ENCODE measurements at places on chromosomes 16 and 17.
A peak's percentile ranks its signal among the peaks of the same experiment; 100 is the strongest.

- no peak for DNase-seq
Observed at GRCh38 chr17:28124962-28125361, 82.5 kb downstream of the NLK start.

- DNase-seq = no peak
Observed at GRCh38 chr17:27808628-27809027, 8.3 kb upstream of the NOS2 start.

GRCh38 chr16:4218202-4218601, 23.7 kb downstream of the SRL start:
- no peak for DNase-seq

GRCh38 chr17:57628421-57628820, 116.7 kb downstream of the CCDC182 start:
- no peak for DNase-seq

DNA sequence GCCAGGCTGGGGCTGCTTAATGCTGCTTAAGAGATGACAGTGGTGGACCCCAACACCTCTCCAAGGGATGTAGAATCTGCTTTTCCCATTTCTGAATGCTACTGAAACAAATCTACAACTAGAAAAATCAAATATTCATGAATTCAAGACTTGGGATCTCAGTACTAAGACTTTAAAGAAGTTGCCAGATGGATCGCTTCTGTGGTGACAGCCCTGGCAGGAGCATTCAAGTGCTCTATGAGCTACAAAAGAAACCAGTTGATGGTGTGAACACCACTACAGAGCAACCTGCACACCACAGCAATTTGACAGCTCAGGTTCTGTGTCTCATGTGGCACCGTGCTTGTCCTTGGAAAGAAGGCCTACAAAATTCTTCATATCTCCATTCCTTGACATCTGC, 42.6 kb downstream of the SIAH1 start:
- DNase-seq = no peak

DNA sequence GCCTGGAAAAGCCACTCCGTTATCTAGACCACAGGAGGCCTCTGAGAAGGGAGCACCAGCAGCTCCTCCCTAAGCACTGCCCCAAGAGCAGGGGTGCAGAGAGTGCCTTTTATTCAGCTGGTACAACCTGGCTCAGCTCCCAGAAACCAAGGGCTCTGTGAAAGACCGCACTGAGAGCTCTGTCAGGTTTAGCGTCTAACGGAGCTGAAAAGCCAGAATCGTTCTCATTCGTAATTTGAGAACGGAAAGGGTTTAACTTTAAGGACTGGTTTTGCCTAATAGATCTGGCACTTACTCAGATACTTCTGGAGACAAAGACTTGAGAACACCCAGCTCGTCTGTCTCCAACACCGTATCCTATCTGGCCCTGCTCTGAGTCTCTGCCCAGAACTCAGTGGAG, 13.5 kb downstream of the MPG start:
- no peak for DNase-seq

- DNase-seq = no peak
Observed at GRCh38 chr16:5854027-5854426, 756.4 kb upstream of the EEF2KMT start.

GRCh38 chr16:1770328-1771187, 785 bp downstream of the NME3 start:
- peak; percentile 57 for DNase-seq

DNA sequence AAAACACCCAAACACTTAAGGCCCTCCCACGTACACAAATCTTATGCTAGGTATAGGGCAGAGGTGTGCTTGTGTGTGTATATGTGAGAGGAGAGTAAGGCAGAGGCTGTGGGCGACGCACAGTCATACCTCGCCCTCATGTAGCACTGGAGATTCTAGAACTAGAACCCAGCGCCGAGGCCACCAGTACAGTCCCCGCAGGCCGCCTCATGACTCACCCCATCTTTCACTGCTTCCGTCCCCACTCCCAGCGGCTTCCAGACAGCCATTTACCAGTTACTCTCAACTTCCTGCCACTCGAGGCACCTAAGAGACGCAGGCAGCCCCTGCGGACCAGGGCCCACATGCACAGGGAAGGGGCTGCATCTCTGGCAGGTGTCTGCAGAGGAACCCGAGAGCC, 23.2 kb upstream of the CYTH1 start:
- peak; percentile 46 for DNase-seq

- no peak for DNase-seq
Observed at GRCh38 chr16:88309908-88310265, 72.9 kb upstream of the ZNF469 start.

- no peak for DNase-seq
Observed at GRCh38 chr16:66036793-66037715, 329.4 kb upstream of the CDH5 start.

DNA sequence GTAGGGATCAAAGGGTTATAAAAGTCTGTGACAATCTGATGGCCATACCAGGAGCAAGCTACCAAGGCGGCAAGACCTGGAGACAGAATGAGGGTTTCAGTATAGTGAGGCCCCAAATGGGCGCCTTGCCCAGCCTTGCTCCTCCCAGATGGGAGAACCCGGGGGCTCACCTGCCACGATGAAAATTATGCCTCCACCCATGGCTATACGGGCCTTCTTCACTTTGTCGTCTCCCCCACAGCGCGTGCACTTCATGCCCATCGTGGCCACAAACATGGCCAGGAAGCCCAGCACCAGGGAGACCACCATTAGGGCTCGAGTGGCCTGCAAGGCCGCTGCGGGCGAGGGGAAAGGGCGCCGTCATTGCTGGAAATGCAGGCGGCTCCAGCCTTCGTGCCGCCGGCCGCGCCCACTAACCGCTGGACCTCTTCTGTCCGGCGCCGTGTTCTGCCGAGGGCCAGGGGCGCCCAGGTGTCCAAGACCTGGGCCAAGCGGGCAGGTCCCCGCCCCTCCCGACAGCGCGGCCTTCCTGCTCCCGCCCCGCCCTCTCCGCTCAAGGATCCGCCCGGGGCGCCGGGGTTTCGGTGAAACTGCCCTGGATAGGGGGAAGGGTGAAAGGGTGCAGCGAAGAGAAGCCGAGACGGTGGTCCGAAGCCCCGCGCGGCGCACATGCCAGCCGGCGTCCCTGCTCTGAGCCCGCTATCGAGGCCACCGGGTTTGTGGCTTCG, 1.5 kb downstream of the CLDN7 start:
- no peak for DNase-seq

- DNase-seq = no peak
Observed at GRCh38 chr16:59259950-59260319, 525.8 kb upstream of the GOT2 start.

DNA sequence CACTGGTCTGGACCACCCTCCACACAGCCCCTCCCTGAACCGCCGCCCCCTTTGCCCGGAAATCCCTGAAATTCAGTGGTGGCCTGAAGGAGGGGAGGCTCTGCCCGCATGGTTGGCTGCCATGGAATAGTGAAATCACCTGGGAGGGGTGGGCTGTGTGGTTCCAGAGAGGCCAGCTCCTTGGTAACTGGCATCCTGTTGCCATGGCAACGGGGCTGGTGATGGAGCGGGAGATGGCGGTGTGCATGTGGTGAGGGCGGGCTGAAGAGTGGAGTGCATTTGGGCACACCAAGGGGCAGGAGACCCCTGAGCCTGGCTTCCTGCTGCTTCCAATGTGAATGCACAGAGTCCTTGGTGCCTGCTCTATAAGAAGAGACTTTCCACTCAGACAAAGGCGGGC, 2.4 kb downstream of the EFNB3 start:
- DNase-seq = no peak

- DNase-seq = no peak
Observed at GRCh38 chr17:50027881-50028735, 27.8 kb upstream of the ITGA3 start.

- DNase-seq = no peak
Observed at GRCh38 chr17:45906237-45906636, 11.9 kb downstream of the MAPT start.

DNA sequence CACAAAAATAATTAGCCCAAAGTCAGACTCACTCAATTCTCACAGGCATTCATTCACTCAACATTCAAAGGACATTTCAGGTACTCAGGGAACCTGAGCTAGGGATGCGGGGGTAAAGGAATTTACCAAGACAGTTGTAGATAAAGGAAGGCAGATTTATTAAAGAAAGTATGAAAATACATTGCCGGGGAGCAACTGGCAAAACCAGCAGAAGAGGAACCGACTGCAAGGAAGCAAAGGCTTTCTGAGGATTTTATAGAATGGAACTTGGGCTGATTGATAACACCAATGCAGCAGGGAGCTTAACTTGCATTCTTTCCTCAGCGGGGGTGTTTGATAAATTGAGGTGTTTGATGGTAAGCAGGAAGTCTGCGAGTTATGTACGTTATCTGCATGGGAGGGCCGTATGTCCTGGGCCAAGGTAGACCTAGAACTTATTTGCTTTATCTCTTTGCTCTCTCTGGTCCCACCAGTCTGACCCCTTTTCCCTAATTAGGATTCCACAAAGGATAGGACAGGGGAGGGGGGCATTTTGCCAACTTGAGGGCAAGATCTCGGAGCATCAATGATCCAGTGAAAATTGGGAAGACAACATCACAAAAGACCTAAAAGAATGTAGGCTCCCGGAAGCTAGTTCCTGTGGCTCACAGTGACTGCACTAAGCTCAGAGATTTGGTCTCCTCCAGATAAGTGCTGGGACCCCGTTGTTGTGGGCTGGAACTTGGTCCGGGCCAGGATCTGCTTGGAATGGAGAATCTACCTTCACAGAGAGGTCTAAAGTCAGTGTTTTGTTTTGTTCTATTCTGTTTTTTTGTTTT, 5.8 kb upstream of the MT3 start:
- DNase-seq = no peak

DNA sequence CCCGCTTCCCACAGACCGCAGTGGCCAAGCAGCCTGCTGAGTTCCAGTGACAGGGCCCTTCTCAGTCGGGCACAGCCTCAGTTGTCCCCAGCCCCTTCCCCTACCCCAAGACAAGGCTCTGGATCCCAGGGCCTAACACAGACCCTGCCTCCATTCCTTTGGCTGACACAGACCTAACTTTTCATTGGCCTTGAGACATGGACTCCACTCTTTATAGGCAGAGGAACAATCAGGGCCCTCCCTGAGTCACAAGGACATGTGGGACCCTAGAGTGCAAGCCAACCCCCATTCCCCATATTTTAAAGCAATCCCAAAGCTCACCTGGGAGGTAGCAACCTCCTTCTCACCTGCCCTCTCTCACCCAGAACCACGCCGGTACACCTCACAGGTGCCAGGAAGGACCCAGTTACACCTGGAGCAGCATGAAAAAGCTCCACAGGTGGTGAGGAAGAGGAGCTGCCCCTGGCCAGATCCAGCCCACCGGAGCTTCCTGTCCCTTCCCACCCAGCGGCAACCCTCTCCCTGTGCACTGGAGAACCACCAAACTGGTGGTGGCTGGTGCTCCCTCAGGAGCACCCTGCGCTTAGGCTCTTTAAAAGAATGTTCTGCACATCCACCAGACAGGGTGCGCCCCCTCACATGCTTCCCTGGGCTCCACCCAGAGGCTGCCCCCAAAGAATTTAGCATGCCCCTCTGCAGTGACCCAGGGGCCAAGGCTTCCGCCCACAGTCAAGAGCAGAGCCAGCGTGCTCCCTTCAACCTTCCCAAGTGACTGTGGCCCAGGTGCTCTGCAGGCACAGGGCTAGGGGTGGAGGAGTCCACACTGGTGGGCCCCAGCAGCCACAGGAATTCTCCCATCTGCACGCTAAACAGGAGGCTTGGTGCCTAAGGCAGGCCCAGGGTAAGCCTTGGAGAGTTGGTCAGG, 3.4 kb downstream of the MNT start:
- DNase-seq = no peak

- DNase-seq = no peak
Observed at GRCh38 chr17:1686086-1686485, 1.4 kb upstream of the PRPF8 start.

GRCh38 chr17:74715144-74715543, 2.4 kb upstream of the CD300LF start:
- no peak for DNase-seq

- no peak for DNase-seq
Observed at GRCh38 chr16:53465606-53466280, 31.5 kb downstream of the RBL2 start.

DNA sequence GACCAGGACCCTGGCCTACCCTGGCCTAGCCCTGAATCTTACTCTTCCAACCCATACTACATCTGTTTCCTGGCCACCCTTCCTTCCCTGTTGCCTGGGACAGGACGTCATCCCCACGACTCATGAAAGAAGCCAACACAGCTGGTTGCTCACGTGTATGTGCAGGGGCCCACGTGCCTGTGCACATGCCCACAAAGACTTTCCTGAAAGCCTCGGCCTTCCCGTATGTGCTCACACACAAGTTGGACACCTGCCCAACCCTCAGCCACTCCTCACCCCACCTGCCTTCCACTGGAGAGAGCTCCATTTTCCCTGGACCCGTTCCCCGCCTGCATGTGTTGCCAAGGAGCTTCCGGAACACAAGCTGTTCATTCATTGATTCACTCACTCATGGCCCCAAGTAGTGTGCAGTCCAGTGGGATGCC, 7.0 kb downstream of the PLXDC1 start:
- DNase-seq = no peak

GRCh38 chr17:47009759-47010594, 30.9 kb upstream of the RPRML start:
- DNase-seq = no peak

DNA sequence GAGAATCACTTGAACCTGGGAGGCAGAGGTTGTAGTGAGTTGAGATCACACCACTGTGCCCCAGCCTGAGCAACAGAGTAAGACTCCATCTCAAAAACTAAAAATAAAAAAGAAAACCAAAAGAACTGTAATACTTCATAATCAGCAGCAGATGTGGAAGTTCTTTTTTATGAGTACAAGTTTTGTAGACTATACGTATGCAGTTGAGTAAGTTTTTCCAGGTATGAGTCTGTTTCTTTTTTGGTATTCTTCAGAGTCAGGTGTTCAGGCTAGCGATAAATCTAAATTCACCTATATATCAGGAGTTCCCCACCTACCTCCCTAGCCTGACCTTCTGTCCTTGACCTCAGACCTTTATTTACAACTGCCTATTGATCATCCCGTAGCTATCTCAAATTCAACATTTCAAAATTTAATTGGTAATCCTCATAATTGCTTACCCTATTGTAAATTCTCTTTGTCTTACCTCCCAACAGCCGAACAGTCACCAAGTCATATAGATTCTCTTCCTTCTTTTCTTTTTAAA, 10.7 kb downstream of the DCTN5 start:
- DNase-seq = no peak

GRCh38 chr16:2148714-2149629, 547 bp downstream of the RAB26 start:
- DNase-seq = no peak

DNA sequence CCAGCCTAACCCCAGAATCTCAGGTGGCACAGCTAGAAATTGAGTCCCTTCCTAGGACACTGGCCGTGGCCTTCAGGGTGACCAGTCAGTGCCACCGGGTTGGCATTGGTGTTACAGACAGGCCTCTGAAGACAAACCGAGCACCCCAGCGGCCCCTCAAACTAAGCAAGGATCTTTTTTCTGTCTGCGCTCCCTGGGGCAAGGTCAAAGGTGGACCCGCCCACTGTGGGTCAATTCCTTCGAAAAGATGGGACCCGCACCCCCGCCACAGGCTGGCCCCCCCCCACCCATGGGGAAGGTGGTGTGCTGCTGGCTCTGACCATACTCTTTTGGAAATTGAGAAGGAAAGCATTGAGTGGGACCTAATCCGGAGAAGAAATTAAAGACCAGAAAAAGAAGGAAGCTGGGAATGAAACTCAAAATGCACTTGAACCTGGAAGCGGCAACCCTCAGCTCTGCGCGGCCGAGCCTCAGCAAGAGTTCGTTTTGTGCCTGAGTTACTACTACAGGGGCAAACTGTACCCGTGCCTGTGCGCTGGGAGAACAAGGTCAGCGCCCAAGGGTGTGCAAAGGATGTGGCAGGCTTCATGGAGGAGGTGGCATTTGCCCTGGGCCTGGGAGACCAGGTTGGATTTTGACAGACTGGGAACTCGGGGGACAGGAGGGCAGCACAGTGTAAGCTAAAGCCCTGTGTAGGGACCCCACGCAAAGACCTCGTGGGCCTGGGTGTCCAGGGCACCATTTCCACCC, 20.4 kb downstream of the TMC6 start:
- no peak for DNase-seq

Measured in stimulated activated CD4-positive, alpha-beta T cell treated with anti-CD3 and anti-CD28 coated beads, Interleukin-15, amount 100 ng/mL, for 1 hour (primary cell).